RPMI7951 (cell line): ENCODE measurements at places on chromosomes 2 and 18.

GRCh38 chr2:62205554-62205953 lies 9.6 kb downstream of the B3GNT2 start:
- DNase-seq = no peak

- no peak for DNase-seq
Observed at GRCh38 chr18:42068030-42068429, 113.0 kb downstream of the PIK3C3 start.

GRCh38 chr2:110931648-110932047 lies 189.1 kb upstream of the BCL2L11 start:
- DNase-seq = no peak

DNA sequence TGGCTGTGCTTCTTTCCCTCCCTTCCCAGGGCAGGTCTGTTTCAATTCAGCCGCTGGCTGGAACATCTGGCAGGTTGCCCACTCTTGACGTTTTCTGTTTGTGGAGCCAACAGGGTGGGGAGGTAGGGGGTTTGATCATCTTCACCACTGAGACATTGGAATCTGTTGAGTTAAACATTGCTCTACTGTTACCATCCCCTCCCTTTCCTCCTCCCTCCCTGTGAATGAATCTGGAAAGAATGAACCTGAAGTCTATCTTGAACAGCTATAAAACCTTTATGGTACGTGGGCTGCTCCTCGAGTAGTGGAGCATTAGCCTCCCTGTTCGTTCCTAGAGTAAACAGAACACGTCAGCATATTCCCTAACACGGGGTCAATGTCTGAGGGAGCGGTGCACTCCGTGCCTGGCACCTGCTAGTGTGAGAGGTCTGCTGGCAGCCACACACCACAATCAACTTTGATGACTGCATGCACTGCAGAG lies 249.9 kb upstream of the RBBP8 start:
- DNase-seq = peak; percentile 46

GRCh38 chr2:233076749-233077148 lies 16.6 kb downstream of the INPP5D start:
- no peak for DNase-seq

DNA sequence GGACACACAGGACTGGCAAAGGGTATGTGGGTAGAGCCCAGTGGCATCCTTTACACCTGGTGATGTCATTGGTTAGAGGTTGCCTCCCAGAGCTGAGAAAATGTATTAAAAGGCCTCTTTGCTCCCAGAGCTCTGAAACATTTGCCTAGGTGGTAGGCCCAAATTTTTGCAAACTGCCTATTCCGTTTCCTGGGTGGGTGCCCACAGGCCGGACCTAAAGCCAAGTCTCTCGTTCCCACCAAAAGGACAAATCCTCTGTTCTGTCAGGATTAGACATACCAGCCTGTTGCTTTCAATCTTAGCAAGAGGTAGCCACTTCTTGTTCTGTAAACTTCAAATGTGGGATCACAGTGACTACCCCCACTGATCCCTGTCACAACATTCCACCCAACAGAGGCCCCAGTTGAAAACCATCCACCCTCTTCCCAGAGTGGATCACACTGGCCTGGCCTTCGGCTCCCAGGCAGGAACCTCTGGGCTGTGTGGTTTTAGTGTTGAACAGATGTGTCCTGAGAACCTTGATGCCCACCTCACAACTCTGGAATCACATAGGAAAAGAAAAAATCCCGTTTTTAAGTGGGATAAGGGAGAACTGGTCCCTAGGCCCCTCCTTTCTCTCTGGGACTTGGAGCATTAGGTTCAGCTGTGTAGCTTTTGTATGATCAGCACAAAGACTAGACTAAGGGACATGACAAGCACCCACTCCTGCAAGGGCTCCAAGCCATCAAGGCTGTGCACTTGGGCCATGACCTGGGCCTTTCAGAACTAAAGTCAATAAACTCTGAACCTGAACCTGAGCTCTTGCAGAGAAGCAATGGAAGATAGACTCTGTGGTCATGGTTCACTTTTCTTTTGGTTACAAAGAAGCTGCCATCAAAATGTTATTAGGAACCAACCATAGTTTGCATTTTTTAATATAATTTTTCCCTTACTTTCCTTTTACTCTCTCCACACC lies 211.3 kb downstream of the CYP26B1 start:
- no peak for DNase-seq

GRCh38 chr2:7835693-7836680 lies 845.9 kb upstream of the ID2 start:
- peak; percentile 15 for DNase-seq

DNA sequence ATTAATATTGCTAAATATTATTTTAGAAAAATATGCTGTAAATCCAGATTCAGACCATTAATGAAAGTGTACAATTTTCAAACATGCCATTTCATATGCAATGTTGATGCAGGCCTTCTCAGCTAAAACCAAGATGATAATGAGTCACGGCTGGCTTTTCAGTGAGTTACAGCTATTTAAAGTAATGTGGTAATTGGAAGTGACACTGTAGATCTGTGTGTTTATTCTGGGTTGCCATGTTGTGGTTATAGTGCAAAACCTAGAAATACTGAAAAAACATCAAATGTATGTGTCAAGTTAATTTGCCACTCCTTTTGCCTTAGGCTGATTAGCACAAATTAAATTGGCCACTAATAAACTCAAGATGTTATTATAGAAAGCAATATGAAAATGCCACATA lies 506.6 kb downstream of the ERBB4 start:
- DNase-seq = peak; percentile 81

DNA sequence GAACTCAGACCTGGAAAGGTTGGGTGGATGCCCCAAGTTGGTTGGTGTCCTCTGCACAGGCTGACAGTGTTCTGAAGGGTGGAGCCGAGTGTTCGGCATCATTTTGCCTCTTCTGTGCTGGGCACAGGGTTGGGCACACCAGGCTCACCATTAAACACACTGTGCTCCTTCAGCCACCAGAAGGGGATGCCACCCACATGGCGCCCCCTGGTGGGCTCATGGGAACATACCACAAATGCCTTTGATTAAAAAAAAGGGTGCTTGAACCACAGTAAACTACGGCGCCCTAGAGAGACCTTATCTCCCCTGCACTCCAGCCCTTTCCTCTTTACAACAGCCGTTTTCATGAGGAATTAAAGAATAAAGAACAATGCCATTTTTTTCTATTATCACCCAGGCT lies 89.4 kb downstream of the CELF4 start:
- DNase-seq = peak; percentile 11

- DNase-seq = peak; percentile 65
Observed at GRCh38 chr2:69798909-69799526, 30.4 kb upstream of the GMCL1 start.

DNA sequence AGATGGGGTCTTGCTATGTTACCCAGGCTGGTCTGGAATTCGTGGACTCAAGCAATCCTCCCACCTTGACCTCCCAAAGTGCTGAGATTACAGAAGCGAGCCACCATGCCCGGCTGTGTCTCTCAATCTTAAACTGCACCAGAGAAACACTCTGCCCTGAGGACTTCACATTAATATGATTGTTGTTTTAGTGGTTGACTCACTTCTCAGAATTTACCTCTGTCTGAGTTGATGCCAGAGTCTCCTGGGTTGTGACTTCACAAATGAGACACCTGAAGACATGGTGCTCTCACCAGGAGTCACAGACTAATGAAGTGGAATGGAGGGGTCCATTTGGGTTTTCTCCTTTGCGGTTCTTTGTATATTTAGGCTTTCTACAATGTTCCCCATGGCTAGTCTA lies 61.0 kb upstream of the TGIF1 start:
- DNase-seq = no peak

- peak; percentile 93 for DNase-seq
Observed at GRCh38 chr2:18987592-18988073, 370.8 kb downstream of the OSR1 start.

- no peak for DNase-seq
Observed at GRCh38 chr2:238501311-238501710, 74.6 kb downstream of the ASB1 start.

DNA sequence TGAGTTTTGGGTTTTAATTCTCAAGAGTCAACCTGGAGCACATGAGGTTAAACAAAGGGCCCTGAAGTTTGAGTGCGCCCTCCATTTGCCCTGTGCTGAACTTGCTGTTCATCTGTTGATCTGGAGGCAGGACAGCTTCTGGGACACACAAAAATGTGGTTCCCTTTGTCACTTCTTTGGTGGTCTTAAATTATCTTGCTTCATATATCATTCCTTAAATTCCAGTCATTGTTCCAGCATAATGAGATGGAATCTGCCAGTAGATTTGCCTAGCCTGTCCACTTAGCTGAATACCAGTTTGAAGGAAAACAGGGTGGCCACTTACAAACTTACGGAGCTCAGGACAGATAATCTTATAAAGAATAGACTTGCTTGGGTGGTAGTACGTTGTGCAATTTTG lies 916 bp downstream of the CETN1 start:
- no peak for DNase-seq

DNA sequence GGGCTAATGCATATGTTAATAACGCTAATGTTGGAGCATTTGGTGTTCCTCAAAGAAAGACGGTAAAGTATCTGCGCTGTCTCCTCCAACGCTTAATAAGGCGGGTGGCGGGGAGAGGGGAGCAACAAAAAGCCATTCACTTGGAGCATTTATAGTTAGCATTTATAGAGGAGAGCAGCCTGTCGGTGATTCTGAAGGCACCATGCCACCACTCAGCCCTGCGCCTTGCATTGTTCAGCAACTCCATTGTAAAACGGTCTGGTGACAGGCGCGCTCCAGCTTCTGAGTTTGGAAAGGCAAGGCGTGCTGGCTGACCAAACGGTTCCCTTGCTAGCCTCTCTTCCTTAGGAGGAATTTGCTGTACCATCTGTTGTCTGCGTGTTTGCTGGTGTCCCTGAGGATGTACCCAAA lies 83.9 kb downstream of the LYPD1 start:
- no peak for DNase-seq

- no peak for DNase-seq
Observed at GRCh38 chr18:22045221-22045918, 124.0 kb upstream of the GATA6 start.

DNA sequence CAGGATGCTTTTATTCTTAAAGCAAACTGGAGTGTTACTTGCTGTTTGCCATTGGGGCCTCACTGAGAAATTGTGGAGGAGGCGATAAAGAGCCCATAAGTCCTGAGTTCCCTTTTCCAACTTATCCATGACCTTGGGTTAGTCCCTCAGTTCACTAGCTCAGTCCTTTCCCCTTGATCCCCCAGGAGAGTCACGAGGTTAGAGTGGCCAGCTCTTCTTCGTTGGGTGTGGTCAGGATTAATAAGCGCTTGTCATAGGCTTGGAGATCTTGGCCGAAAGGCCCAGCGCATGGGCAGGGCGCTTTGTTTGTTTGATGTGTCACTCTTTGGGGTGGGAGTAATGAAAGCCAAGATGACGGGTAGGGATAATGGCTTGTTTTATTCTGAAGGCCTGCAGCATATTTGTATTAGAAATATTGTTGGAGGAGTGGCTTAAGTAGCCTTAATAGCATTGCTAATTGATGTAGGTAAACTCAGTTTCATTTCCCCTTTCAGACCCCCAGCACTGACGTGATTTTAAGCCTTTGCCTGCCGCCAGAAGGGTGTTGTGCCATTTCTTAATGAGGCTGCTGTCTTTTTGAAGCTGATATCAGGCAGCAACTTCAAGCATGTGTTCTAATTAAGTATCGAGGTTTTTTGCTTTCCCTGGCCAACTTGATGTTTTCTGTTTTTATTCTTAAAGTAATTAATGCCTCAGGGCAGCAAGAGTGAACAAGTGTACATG lies 15.7 kb downstream of the GRHL1 start:
- no peak for DNase-seq

DNA sequence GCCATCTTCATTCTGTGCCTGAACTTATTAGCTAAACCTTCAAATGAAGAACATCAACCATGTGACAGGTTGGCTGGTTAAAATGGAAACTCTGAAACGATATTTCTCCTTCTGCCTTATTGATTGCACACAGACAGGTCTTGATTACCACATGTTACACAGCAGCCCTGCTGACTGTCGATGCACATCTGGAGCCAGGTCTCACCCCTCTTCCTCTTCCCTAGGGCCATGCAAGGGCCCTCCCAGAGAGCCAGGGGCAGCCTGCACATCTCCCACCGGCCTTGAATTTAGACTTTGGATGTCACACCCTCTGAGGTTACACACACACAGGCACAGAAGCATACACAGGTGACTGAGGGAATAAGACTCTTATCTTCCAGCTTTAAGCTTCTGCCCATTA lies 45.1 kb downstream of the TMEM178A start:
- DNase-seq = no peak

GRCh38 chr2:19580264-19580663 lies 221.8 kb upstream of the OSR1 start:
- DNase-seq = no peak

GRCh38 chr2:37649518-37649917 lies 21.9 kb downstream of the CDC42EP3 start:
- DNase-seq = no peak

DNA sequence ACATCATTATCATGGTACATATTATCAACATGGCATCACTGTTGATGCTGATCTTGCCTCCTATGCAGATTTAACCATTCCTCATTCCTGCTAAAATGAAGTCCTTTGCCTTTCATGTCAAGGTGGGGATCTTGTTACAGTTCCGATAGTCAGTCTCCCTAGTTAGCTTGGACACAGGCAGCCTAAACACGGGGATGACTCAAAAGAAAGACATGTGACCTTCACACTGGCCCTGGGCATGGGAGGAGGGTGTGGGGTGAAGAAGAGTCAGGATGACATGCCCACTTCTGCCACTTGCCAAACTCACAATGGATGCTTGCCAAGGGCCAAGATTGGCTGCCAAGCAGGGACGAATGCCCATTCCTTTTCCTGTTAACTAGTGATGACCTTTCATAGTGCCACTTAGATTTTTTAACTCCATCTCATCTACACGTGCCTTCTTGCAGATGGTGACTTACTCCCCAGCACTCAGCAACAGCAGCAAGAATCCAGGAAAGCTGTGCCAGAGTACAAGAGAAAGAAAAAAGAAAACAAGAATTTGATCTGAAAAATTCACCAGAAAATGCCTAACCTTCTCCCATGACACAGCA lies 13.9 kb upstream of the SLC1A4 start:
- DNase-seq = peak; percentile 91

- DNase-seq = peak; percentile 42
Observed at GRCh38 chr2:212994976-212995375, 156.4 kb downstream of the IKZF2 start.

DNA sequence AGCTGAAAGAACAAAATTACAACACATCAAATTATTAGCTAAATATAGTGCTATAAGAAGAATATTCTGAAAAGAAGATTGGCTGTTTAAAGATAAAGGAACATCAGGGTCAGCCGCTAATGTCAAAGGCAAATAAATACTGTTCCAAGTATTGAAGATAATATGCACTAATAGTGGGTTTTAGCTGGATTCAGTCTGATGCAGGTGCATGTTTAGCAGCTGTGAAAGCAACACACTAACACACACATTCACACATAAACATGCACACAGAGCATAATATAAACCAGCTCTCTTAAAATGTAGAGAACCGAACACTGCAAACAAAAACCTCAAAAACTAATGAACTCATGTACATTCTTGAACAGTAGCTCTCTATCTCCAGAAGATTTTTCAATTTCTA lies 634.6 kb downstream of the ERBB4 start:
- DNase-seq = no peak

DNA sequence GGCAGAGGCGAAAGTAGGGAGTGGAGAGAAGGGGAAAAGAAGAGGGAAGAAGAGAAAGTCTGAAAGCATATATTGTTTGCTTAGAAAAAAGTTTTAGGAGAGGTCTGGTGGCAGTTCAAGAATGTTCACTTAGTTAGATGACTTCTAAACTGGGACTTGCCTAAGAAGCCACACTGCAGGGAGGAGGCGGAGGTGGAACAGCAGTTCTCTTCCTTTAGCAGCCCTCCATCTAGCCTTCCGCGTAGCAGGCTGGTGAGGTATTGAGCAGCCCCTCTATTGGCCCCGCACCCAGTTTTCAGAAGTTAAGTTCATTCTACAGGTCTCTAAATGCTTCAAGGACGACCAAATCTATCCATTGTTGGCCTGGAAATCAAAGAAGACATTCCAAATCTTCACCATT lies 31.9 kb upstream of the WIPF1 start:
- no peak for DNase-seq
